ENCODE measurements at places on chromosomes 2 and 18.

- no peak for DNase-seq
Measured at GRCh38 chr2:74544634-74545033, 9.1 kb downstream of the LOXL3 start.

- no peak for DNase-seq
Measured at GRCh38 chr2:172884336-172884735, 148.7 kb downstream of the RAPGEF4 start.

GRCh38 chr2:70941186-70941585, 5.5 kb downstream of the ATP6V1B1 start:
- DNase-seq: no peak

DNA sequence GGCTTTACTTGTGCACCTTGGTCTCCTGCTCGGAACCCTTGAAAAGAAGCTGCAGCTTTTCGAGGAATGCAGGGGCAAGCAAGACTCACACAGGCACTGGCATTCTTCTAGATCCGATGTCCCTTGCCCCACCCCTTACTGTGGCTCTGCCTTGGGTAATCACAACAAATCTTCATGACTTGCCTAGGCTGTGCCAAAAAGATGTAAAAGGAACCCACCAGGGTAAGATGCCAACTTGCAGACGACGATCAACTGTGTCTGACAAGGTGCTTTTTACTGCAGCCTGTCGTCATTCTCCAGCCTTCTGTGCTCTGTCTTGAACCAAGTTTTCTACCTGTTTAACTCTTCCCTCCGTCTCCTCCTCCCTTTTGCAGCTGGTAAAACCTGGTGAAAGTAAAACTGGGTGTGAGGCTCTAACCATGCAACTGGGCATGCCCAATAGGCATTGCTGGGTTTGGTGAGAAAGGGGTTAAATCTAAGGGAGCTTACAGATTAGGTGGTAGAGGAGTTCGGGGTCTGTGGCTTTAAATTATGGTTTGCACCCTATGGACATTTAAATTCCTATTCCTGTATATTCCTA, 909 bp upstream of the NRXN1 start:
- DNase-seq: no peak

GRCh38 chr18:40929399-40929798, 1025.6 kb upstream of the PIK3C3 start:
- DNase-seq: no peak

GRCh38 chr2:217489145-217489960, 513.4 kb downstream of the TNS1 start:
- no peak for DNase-seq

- DNase-seq: no peak
Measured at GRCh38 chr2:174218773-174219172, 29.6 kb downstream of the OLA1 start.

DNA sequence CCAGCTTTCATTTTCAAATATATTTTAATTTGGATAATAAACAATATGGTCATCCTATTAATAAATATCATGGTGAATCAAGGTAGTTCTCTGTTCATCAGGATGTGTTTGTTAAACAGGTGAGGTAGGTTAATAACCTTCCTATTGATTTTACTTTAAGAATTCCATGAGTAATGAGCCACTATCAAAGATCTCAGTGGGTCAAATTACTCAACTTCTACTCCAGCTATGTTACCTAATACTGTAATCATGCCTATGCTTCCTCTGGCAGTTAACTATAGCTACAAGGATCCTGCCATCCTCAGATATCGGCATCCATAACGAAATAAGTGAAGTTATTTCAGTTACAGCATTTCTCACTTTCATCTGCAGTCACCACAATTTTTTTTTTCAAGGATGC, 289.6 kb upstream of the SLC8A1 start:
- DNase-seq: no peak

- DNase-seq: no peak
Measured at GRCh38 chr2:150809103-150809502, 321.6 kb upstream of the RND3 start.

- no peak for DNase-seq
Measured at GRCh38 chr2:71928734-71929481, 218.8 kb downstream of the CYP26B1 start.

DNA sequence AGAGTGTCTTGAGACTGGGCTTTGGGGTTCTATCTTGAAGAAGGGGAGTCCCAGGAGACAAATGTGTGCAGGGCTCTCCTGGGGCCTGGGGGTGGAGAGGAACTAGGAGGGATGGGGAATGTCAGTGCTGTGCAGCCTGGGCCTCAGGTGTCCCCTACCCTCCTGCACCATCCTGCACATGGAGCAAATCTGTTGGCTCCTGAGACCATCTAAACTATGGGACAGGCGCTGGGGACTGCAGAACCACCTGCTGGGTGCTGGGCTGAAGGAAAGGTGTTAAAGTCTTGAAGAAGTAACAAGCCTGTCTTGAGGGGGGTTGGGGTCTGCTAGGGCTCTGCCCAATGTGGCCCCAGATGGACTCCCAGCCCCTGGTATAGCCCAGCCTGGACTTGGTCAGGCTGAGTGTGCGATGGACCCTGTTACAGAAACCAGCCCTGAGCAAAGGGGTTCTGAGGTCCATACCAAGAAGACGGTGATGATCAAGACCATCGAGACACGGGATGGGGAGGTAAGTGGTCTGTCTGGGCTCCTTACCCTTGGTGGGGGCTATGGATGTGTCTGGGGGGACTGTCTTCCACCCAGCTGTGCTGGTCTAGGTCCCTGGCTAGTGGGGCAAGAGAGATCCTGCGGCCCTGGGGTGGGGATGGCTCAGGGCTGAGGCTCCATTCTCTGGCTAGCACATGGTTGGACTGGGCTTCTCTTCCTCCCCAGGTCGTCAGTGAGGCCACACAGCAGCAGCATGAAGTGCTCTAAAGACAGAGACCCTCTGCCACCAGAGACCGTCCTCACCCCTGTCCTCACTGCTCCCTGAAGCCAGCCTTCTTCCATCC, 7.3 kb downstream of the DES start:
- no peak for DNase-seq

DNA sequence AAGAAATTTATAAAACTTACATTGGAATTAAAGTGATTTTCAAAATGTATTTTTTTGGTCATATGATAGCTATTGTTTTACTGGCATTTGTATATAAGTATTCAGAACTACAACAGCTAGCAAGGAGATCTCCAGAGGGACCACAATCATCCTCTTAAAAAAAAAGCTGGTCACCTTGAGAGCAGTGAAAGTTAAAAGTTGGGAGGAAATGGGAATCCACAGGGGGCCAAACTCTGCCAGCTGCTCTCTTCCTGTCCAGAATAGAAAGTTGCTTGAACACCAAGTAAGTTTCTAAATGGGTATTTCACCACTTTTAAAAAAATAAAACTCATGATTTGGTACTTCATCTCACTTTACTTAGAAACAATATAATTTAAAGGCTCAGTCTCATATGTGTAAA, 1025.1 kb downstream of the LRP1B start:
- no peak for DNase-seq

GRCh38 chr2:190714958-190715357, 66.1 kb downstream of the NAB1 start:
- DNase-seq: no peak

- DNase-seq: no peak
Measured at GRCh38 chr2:126571403-126571802, 84.6 kb upstream of the GYPC start.

DNA sequence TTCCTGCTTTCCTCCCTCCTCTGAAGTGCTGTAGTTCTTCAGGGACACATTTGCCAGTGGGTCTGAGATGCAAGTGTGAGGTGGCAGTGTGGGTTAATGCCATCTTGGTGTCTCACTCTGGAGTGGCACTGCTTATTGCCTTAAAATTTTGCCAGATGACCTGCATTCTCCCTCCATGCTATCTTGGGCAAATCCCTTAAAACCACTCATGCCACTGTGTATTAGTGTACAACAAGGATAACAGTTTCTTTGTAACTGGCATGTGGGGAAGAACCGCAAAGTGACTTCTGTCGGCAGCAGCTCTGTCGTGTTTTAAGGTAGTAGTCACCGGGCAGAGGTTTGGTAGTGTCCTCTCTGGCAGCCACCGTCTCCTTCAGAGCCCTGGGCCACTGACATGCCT, 124.2 kb downstream of the NEDD4L start:
- DNase-seq: no peak

GRCh38 chr2:172849519-172850217, 114.0 kb downstream of the RAPGEF4 start:
- DNase-seq: no peak

DNA sequence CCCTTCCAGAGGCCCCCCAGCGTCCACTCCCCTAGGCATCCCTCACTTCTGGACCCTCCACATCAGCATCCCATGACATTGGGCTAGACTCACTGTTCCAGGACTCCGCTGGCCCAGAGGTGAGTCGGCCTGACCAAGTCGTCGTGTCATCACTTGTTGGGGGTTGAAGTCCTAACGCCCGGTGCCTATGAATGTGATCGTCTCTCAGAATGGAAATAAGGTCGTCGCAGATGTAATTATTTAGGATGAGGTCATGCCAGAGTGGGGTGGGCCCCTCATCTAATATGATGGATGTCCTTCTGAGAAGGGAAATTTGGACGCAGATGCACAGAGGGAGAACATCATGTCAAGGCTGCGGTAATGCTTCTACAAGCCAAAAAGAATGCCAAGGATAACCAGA, 142.7 kb downstream of the AGAP1 start:
- DNase-seq: no peak

DNA sequence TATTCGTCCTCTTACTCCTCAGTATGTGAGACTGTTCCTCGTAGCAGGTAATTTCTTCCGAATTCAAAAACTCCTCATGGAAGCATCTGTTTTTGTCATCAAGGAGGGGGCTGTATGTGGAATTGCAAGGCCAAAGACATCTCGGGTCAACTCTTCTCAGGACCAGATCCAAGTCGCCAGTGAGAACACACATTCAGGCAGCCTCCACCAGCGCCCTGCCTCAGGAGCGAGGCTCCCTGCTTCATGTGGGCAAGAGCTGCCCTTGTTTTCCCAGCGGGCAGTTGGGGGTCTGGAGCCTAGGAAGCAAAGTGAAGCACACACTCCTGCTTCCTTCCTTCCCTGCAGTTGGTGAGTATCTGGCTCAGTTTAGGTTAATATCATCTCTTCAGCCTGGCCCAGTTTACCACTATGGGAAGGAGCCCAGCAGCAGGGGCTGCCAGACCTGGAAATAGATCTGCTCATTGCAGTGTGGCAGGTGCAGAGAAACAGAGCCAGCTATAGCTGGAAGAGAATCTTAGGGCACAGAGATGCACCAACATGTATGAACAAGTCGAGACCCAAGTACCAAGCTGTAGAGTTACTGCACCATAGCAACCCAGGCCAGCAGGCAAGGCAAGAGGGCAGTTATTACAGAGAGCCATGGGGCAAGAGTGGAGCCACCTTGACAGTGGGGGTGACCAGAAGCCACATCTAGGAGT, 25.3 kb downstream of the TMEM127 start:
- DNase-seq: no peak

DNA sequence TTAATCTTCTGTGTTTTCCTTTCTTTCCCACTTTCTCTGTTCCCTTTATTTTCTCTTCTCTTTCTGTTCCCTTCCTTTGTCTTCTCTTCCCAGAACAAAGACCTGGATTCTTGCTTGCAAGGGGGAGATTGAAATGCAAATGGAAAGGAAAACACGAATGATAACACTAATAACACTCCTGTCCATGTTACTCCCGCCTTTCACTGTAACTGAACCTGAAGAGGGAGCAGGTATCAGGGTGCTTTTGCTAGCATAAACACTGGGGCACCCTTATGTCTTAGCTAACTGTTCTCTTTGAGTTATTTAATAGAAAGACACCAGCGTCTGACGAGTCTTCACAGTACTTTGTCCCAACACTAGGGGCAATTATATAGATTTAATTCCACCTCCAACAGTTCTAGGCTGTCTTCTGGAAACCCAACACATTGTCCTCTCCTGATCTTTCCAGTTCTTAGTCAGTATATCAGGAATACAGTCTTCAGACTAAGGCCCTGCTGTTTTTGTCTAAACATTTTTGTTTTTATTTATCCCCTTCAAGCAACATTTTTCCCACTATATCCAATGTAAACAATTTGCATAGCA, 99.2 kb downstream of the PTPRM start:
- DNase-seq: no peak

- no peak for DNase-seq
Measured at GRCh38 chr2:29147963-29148362, 32.7 kb downstream of the CLIP4 start.

GRCh38 chr2:25700221-25700660, 26.9 kb upstream of the DTNB start:
- no peak for DNase-seq

- DNase-seq: no peak
Measured at GRCh38 chr2:114729026-114729425, 286.6 kb downstream of the DPP10 start.

DNA sequence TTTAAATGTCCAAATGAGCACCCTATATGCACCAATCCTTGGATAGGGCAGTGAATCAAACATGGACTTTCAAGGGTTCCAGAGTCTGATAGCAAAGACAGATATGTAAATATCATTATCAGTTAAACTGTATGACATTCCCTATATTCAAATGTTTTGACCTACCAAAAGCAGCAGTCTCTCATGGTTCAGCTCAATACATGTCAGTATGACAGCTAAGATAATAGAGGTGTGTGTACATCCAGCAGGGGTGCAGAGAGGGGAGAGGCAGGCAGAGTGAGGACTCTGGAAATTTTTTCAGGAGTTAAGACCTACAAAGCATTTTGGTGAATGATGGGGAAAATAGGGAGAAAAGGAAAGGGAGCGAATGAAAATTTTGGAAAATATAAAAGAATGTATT, 106.3 kb downstream of the MYO3B start:
- no peak for DNase-seq

GRCh38 chr18:52992041-52992440, 652.0 kb downstream of the DCC start:
- no peak for DNase-seq

DNA sequence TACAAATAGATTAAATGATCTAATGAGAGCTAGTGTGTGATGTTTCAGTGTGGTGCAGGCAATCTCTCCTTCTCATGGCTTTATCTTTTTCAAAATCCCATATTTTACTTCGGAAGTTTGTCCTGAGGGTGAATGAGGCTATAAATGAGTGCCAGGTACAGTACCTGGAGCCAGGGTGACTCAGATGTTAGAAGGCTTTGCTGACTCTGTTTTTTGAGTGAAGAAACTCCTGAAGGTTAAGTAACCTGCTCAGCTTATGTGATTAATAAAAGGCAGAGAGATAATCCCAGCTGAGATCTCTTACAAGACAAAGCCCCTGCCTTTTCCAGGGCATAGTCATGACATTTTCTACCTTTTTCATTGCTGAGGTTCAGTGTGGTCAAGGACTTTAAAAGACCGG, 52.6 kb downstream of the MGAT5 start:
- no peak for DNase-seq
